ENCODE measurements at places on chromosomes 7 and 10.

GRCh38 chr7:99679032-99679399 is 780 bp downstream of the CYP3A5 start:
- peak; percentile 61 for DNase-seq

DNA sequence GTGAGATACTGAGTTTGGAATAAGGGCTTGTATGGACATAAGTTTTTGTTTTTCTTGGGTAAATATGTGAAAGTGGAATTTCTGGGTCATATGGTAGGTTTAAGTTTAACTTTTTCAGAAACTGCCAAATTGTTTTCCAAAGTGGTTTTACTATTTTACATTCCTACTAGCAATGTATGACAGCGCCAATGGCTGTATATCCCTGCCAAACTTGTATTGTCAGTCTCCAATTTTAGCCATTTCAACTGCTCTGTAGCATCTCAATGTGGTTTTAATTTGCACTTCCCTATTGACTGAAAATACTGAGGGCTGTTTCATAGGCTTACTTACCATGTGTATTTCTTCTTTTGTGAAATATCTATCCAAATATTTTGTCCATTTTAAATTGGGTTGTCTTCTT is 90.5 kb upstream of the ZNF32 start:
- DNase-seq: no peak

- DNase-seq: no peak
These were observed 22.9 kb downstream of the DOCK4 start for GRCh38 chr7:112183266-112183665.

DNA sequence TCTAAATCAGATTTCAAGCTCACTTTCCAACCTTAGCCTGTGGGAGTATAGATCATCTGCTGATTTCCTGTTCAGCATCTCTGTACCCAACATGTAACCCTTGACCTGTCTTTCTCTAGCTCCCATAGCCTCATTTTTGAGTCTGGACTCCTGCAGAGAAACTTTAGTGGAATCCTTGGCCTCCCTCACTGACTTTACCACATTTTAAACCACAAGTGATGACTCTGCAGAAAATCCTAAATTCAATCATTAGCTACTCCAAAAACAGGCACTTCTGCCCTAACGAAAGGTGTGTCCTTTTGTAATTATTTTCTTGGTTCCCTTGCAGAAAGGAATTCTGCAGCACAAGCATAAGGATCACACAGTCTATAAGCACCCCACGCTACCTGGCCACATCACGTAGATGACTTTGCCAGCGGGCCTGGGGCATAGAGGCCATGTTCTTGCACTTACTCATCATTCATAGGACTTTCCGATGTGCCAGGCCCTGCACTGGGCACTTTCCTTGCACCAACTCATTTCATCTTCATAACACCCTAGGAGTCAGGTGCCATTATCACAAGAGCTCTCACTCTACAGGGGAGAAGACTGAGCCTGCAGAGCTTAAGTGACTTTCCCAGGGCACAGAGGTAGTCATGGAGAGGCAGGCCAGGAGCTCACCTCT is 57.2 kb upstream of the OPALIN start:
- DNase-seq: no peak

GRCh38 chr7:158371856-158372255 is 215.8 kb downstream of the PTPRN2 start:
- no peak for DNase-seq

DNA sequence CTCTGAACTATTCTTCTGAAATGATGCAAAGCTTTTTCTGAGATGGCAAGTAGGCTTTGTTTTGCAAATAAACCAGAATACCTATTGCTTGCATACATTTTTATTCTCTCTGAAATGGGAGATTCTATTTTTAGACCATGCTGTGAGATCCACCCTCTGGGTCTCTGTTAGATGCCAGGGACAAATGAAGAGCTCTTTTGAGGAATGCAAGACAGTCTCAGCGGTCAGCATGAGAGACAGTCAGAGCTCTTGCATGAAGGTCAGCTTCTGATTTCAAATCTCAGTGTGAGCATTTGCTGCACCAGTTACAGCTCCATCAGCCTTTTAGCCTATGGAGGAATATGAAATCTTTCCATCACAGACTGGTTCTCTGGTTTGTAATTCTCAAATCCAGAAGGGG is 429.9 kb upstream of the KLF6 start:
- no peak for DNase-seq

DNA sequence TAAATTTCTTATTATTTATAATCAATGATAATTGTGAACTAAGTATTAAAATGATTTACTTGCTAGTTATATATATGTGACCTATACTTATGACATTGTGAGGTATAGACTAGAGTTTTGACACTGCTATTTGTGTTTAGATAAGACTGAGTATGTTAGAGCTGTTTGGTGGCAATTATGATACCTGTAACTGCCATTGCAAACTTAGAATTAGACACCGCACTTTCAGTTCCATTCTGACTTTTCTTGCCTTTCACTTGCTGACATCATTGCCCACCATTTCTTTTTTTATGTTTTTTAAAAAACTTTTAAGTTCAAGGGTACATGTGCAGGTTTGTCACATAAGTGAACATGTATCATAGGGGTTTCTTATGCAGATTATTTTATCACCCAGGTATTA is 214.5 kb downstream of the MBL2 start:
- no peak for DNase-seq

DNA sequence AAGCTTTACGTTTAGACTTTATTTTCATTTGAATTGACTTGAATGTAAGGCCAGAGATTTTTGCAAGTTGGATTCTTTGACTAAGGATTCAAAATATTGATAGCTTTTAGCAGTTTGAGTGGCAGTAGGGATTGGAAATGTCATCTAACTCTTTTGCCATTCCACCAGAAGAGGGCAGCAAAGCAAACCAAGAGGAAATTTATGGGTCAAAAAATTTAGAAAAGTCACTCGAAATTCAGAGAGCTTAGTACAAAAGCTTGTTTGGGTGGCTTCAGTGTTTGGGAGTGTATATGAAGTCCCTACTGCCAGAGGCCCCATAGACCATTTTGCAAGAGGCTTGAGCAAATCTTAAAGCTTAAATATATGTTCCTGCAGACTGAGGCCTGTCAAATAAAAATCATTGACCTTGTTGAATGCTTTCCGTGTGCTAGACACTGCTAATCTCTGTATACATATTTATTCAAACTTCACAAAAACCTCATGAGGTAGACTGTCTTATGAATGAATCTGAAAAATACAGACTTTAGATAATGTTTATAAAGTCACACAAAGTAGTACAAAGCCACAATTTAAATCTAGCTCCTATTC is 44.6 kb upstream of the RSBN1L start:
- DNase-seq: peak; percentile 67

- no peak for DNase-seq
These were observed 274 bp downstream of the PITX3 start for GRCh38 chr10:102241032-102241443.

DNA sequence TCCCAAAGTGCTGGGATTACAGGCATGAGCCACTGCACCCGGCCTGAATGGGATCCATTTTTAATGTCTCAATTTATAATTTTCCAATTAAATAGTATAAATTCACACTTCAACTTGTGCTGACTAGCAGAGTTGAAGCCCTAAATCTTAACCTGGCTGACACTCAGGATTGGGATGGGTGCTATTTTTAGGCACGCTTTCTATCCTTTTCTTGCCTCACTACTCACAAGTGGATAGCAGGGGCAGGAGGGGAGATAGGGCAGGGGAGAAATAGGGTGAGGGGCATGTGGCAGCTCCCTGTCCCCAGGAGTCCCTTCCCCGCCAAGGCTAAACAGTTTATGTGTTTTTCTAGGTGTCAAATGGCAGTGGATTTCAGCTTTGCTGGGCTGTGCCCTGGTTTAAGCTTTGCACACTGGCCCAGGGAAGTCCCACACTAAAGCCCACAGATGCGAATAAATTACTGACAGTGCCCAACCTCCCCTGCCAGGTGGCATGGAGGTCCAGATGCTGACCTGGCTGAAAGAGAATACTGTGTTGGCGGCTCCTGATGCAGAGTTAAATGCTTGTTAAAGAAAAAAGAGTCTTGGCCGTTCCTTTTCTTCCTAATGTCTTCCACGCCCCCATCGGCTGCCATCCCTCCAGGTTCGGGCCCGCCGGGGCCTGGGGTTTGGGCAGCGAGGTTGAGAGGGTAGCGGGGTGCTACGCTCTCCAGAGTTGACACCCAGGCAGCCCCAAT is 36.2 kb upstream of the EFCAB10 start:
- no peak for DNase-seq
